ENCODE measurements at places on chromosomes 13 and 19. TPM values are rescaled to one million over a fixed set of nuclear protein-coding genes. Genes with fewer than 3 reads are reported as not detected.

Gene PDS5B
- 41.5 TPM for total RNA-seq

Gene NBEA
- total RNA-seq: 18.0 TPM

Gene KLK2
- not detected for total RNA-seq

Gene F10
- 41.0 TPM for total RNA-seq

Gene KIR2DL1
- total RNA-seq: not detected

Gene NCLN
- total RNA-seq: 14.9 TPM
